ENCODE measurements at places on chromosomes 5 and 9.

DNA sequence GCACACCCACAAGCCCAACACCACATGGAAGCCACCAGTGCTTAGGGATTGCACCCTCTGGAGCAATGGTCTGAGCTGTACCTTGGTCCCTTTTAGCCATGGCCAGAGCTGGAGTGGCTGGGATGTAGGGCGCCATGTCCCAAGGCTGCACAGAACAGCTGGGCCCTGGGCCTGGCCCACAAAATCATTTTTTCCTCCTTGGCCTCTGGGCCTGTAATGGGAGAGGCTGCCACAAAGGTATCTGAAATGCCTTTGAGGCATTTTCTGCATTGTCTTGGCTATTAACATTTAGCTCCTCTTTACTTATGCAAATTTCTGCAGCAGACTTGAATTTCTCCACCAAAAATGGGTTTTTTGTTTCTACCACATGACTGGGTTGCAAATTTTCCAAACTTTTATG lies 117.6 kb downstream of the SPOCK1 start:
- DNase-seq = no peak

DNA sequence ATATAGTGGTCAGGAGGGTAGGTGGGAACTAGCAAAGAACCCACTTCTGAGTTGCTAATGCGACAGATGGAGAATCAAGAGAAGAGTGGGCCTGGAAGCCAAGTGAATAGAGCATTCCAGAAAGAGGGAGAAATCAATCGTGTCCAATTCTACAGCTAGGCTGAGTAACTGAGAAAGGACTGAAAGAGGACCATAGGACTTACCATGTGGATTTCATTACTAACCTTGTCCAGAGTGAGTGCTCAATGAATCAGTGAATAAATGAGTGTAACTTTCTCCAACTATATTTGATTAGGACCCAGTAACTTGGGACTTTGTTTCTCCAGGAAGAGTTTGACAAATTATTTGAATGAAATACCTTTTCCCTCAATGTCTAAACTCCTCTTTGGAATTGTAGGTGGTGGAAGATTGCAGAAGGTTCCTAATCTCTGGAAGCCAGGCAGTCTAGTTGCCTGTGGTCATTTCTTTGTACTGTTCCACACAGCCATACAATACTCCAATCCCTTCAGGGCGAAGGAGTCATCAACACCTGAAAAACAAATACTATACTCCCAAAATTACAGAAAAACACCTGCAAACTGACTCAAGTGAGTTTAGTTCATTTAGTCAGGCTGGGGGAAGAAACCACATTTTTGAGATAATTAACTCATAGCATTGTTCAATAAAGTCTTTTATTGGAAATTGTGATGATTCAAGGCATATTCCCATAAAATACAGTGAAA lies 2.6 kb upstream of the F2RL1 start:
- no peak for DNase-seq

- DNase-seq = no peak
Observed at GRCh38 chr5:74576941-74577456, 63.5 kb downstream of the ENC1 start.

DNA sequence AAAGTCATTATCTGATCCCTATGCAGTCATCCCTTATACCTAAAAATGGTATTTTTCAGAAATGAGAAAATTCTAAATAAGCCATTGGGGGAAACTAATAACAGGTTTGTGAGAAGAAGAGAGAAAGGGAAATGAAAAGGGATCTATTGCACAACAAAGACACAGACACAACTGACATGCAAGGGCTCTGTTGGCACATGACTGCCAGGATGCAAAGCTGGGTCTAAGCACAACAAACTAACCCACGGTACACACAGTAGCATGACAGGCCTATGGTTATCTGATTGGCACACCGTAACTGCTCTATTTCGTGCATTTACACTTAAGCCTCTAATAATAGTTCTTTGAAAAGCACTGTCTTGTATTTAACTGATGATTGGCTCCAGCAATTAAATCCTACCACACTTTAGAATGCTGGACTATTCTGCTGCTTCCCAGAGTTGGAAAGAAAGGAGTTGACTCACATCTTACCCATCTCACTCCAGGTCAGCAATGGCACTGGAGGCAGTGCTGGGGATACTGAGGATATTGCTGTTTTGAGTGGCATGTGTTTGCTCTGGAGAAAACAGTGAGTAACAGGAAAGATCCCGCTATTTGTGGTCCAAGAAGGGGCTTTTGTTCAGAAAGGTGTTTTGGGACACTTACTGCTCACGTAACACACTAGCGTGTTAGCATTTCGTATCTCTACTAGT lies 328.3 kb downstream of the GLIS3 start:
- DNase-seq = no peak
